ENCODE measurements at places on chromosomes 2 and 18.

DNA sequence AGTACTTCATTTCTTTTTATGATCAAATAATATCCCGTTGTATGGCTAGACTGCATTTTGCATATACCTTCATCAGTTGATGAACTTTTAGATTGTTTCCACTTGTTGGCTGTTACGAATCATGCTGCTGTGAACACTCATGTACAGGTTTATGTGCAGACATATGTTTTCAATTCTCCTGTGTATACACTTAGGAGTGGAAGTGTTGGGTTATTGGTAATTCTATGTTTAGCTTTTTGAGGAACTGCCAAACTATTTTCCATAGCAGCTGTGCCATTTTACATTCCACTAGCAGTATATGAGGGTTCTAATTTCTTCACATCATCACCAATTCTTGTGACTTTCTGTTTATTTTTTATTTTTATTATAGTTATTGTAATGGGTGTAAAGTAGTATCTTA, 32.1 kb upstream of the LCLAT1 start:
- no peak for DNase-seq

GRCh38 chr2:67201521-67201920, 195.6 kb upstream of the ETAA1 start:
- DNase-seq = no peak

GRCh38 chr2:182666674-182667314, 49.3 kb upstream of the DNAJC10 start:
- DNase-seq = no peak

GRCh38 chr2:218419630-218420216, 800 bp downstream of the VIL1 start:
- no peak for DNase-seq

DNA sequence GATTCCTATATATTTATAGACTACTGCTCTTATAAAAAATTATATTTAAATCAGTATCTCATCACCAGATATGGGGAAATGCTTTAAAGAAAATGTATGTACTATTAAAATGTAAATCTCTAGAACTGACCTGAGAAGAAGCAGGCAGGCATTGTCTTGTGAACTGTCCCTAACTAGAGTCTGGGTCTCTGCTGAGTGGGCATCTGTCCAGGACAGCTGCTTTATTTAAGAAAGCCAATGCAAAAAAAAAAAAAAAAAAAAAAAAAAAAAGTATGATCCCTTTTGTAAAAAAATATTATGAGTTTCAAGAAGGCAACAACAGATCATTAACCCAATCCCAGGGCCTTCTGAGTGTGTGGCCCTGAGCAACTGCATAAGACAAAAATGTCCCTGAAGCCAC, 66.0 kb downstream of the PAX3 start:
- no peak for DNase-seq

DNA sequence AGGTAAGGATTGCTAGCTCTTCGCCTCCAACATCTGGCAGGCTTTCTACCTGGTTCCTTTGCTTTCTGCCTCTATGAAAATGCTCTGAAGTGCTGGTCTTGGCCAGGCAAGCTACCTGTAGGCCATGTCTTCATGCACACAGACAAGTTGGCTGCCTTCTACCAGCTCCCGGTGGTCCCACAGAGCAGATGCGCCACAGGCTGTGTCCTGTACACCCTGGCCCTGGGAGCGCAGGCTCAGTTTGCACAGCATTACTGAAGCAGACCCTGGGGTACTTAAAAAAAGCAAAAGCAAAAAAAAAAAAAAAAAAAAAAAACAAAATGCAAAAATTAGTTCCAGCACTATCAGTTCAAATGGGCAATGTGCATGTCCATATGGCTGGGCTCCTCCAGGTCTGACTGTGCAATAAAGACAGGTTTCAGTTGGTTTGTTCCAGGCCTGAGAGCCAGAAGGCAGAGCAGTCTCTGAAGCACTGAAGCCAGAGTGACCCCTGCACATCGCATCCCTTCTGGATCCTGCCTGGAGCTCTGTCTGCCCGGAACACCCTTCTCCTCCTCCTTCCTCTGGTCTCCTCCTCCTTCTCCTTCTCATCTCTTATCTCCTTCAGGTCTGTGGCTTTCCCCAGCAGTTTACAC, 288.0 kb upstream of the REV1 start:
- DNase-seq = no peak

DNA sequence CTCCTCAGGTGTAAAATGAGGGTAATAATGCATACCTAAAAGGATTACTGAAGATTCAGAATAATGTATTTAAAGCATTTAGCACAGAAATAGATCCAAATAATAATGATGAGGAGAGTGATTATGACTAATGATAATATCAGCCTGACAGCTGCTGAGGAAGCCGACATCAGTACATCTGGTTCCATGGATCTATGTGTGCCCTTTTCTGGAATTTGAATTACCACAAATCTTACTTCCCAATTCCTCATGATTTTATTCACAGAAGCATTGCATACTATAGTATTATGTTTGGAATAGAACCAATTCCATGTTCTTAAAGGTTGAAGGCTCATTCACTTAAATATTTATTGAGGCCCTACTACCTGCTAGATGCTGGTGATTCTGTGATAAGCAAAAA, 248.9 kb upstream of the THUMPD2 start:
- no peak for DNase-seq

DNA sequence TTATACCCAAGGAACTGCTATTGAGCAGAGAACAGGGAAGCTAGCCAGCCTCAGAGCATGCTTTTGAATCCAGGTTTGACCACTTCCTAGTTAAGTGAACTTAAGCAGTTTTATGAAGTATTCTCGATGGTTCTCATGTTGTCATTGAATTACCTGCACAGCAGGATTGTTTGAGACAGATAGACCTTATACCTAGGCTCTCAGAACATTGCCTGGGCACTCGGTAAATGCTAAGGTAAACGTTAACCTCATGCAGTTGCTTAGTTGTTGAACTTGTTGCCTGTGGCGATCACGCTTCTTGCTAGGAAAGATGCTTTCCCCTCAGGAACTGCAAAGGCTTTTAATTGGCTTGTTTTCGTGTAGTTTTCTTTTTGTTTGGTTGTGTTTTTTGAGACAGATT, 34.0 kb upstream of the CHMP1B start:
- DNase-seq = no peak

GRCh38 chr18:306608-307255, 38.9 kb upstream of the THOC1 start:
- no peak for DNase-seq

DNA sequence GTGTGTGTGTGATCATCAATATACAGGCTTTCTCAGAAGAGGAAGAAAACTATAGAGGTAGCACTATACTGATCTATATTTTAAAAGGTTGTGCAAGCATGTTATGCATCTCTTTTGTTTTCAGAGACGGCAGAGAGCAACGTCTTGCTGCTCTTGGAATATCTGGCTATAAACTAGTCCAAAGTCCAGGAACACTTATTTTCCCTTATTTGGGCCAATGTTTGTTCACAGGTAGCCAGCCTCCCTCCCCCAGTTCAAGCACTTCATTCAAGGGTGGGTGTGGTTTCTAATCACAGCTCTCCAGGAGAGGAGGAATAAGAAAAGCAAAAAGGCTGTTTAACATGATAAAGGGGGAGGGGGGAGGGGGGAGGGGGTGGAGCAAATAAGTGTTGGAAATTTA, 4.2 kb downstream of the FZD5 start:
- no peak for DNase-seq

GRCh38 chr2:236689981-236690380, 120.4 kb downstream of the ACKR3 start:
- no peak for DNase-seq

DNA sequence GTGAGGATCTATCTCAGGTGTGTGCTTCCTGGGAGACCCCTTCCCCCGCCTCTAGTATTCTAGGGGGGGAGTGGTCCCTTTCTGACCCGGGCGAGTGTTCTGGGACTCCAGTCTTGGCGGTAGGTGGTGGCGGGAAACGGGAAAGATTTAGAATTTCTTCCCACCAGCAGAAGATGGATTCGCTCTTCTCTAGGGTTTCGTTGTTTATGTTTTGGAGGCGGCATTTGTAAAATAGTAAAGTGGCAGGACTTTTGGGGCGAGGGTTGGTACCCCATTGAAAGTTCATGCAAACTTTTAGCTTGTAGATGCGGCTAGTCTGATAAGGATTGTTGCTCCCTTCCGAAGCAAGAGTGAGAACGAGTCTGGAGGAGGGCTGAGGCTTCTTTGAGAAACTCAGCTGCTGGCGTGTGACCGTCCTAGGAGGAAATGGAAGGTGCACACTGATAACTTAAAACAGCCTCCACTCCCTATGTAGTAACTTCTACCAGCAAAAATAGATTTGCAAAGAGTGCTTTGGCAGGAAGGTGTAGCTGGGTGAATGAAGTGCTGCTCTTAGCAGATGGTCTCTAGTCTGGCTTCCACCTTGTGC, 412 bp downstream of the GPD2 start:
- DNase-seq = no peak

DNA sequence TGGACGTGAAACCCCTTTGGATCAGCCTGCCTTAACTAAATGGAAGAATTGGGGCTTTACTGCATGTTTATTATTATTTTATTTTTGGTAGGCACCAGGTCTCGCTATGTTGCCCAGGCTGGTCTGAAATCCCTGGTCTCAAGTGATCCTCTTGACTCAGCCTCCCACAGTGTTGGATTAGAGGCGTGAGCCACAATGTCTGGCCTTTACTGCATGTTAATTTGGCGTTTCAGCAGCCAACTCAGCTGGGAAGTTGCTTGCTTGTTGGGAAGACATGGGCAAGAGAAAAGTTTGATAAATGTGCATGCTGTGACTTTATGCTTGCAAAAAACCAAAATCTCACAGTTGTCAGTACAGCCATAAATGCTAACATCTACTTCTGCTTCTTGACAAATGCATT, 105.1 kb downstream of the FMNL2 start:
- no peak for DNase-seq

GRCh38 chr18:36160959-36161371, 26.3 kb upstream of the MOCOS start:
- DNase-seq = no peak

- no peak for DNase-seq
These were observed 143.2 kb upstream of the TWIST2 start for GRCh38 chr2:238704471-238705225.

- DNase-seq = no peak
These were observed 82.5 kb downstream of the OSBPL1A start for GRCh38 chr18:24315170-24315569.

GRCh38 chr2:10224734-10225133, 78.0 kb upstream of the HPCAL1 start:
- no peak for DNase-seq

Measured in cortex of kidney (tissue), 1 donor.